T-helper 2 cell (primary cell): ENCODE measurements at places on chromosomes 4 and X.

DNA sequence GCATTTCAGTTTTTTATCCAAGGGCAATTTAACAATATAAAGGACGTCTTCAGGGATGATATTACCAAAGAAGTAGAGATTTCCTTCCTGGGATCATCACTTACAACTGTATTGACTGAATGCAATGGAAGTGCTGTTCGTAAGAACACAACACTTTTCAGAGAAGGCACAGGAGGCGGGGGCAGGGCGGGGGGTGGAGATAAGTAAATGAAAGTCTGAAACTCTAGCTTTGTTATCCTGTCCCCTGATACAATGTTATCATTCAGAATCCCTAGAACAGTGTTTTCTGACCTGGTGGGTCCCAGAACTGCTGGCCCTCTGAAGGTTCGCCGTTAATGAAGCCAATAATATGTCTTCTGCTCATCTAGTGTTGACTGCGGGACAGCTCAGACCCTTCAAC is 124.6 kb downstream of the NSUN7 start:
- DNase-seq = no peak

DNA sequence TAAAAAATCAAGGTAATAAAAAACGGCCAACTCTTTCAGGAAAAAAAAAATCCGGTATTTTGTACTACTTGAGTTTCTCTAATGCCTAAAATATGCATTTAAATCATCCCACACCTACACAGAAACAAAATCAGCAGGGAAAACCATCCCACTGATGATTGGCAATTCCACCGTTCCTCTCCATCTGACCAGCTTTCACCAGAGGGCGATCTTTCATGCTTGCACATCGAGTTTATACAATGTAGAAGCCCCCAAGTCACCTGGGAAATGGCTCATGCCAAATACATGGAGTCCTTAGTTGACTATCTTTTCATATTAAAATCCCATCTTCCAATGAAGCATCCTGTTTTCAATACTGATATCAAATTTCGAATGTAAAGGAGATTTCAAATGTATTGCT is 69.2 kb downstream of the PTCHD1 start:
- DNase-seq = no peak

DNA sequence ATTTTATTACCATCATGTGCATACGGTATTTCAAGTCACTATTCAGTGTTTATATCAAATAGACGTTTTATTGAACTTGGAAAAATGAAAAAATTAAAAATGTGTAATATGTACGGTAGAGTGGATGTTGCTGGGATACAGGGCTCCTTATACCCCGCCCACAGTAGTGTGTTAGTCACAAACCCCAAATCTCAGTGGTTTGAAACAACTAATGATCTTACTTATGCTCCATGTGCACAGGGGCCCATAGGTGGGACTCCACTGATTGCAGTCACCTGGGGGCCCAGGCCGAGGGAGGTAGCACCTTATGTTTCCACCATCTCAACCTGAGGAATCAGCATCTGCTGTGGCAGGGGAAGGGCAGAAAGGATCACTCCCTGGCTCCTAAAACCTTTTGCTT is 18.1 kb downstream of the LSM6 start:
- DNase-seq = no peak

- DNase-seq = no peak
Observed at GRCh38 chr4:7395645-7396044, 39.1 kb downstream of the PSAPL1 start.

GRCh38 chr4:186250760-186251159 is 15.2 kb upstream of the F11 start:
- DNase-seq = no peak

GRCh38 chr4:67939195-67939594 is 24.1 kb downstream of the TMPRSS11A start:
- no peak for DNase-seq

GRCh38 chr4:2417765-2418649 is at the start of gene ZFYVE28:
TSS of gene ZFYVE28 (minus strand) at chr4:2418645. CDS start at chr4:2418323, 322 bp downstream.
- no peak for DNase-seq

- no peak for DNase-seq
Observed at GRCh38 chr4:149749784-149750183, 65.9 kb downstream of the IQCM start.

GRCh38 chr4:6123976-6124375 is 76.4 kb downstream of the JAKMIP1 start:
- no peak for DNase-seq

DNA sequence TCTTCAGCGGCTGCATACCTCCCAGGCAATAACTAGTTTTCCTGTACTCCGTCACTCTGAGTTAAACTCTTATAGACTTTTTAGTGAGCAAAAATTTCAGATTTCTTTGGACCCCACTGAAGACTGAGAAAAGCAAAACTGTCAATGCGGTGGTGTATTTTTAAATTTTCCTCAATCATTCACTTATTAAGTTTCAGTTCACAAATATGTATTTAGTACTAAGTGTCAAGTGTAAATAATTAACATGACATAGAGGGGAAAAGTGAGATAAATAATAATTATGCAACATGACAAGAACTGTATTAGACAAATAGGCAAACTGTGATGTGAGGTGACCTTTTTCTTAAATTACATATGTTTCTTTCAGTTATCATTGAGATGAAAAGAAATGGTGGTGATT is 124.4 kb downstream of the NAF1 start:
- no peak for DNase-seq

DNA sequence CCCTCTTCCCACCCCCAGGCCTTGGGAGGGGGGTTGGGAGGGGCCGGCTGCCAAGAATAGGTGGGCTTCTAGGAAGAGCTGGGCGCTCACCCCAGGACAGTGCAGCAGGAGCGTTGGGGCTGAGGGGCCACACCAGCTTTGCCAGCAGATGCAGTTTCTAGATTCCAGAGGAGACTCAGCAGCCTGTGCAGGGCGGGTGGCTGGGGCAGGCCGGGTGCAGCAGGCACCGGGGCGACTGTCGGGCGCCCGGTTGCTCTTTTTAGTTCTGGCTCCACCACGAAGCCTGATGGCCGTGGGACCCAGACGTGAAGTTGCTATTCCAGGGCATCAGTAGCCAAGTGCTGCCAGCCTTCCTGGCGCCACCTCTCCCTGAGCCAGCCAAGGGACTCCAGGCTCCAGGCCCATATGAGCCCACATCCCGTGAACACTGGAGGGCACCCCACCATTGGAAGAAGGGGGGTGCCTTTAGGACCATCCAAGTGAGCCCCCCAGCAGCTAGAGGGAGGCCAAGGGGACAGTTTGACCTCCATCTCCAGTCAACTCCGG is 5.8 kb downstream of the SSR4 start:
- no peak for DNase-seq

- DNase-seq = no peak
Observed at GRCh38 chr4:78666830-78667258, 109.3 kb upstream of the BMP2K start.

DNA sequence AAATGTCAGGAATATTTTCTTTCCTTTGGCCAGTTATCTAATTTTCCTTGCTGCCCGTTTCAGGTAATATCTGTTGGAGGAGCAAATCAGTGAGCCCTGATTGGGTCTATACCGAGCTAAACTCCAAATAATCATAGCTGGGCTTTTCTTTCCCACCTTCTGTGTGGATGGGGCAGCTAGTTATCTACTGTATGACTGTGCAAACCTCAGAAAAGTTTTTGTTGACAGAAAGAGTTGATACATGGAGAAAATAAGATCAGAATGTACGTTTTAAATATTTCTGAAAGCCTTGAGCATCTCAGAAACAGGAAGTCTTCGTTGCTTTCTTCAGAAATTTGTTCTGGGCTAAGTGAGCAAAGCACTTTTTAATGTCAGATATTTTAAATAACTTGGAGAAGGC is 6.2 kb upstream of the CXCL5 start:
- DNase-seq = no peak

DNA sequence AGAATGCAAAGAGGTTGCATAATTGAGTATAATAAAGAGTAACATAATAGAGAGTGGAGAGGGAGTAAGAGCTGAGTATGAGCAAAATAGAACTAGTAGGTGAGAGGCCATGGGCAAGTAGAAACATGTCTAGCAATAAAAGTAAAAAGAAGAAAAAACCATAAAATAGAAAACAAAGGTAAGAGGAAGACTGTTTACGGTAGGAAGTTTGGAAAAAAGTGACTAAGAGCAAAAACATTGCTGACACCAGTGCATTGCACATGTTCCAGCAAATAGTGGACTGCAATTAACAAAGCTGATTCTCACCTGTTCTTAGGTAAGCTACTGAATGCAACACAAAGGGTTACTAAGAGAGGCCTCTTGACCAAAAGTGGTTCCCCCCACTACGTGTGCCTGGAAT is 202.9 kb downstream of the TEX13A start:
- no peak for DNase-seq

DNA sequence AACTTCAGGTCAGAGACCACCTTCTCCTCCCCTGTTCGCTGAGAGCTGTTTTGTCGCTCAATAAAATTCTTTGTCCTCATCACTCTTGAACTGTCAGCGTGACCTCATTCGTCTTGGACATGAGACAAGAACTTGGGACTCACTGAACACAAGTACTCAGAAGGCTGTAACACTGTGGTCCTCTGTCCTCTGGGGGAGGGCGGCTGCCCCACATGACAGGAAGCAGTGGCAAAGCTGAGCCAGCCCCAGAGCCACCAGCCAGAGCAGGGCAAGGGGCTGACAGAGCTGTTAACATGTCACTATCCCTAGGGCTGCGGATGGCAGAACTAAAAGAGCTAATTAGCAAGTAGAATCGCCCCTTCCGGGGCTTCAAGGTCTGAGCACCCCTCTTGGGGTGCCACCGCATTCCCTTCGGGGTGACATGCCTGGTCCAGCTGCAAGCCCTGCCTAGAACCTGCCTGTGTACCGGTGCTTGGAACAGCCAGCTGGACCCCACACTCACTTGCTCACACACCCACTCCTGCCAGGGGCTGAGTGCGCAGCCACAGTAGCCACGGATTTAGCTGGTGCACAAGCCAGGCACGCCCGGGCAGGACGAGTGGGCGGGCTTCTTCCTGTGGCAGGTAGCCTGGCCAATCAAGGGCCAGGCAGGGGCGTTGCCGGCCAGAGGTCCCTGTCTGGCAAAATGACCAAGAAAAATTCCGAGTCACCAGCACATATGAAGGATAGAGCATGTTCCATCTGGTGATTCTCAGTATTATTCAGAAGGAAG is 648.6 kb upstream of the AGA start:
- no peak for DNase-seq

DNA sequence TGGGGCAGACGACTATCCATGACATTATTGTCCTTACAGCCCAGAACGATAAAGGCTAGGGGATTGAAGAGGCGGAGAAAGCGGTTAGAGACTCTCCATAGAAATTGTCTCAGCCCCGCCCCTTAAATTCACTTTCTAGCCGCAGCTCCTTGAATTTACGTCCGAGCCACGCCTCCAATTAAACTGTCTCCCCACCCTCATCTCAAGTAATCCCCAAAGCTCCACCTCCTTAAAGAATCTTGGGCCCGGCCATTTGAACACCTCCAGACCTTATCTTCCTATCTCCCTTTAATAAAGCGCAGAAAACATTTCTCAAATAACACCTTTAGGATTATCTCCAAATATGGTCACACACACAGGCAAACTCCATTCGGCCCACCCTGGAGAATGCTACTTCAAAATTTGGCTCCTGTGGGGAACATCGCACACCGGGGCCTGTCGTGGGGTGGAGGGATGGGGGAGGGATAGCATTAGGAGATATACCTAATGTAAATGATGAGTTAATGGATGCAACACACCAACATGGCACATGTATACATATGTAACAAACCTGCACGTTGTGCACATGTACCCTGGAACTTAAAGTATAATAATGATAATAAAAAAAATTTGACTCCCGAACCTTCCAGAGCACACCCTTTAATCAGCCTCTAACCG is 7.2 kb upstream of the MAGIX start:
- no peak for DNase-seq

GRCh38 chr4:135508006-135508714 is 1306.6 kb upstream of the PABPC4L start:
- DNase-seq = no peak

DNA sequence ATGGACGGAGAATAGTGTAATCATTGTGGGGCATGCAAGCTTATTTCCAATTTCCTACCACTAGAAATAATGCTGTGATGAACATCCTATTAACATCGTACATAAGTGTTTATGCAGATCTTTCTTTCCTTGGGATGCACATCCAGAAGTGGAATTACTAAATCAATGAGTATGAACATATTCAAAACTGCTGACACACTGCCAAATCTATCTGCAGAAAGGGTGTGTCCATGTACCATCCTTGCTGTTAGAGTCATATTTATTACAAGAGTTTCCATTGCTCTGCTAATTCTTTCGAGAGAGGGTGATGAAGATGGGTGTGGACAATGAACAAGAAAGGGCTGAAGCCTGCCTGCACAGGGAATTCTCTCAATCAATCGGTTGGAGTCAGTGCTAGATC is 82.6 kb downstream of the GPC4 start:
- DNase-seq = no peak

- no peak for DNase-seq
Observed at GRCh38 chr4:11710453-11711093, 281.9 kb upstream of the HS3ST1 start.

DNA sequence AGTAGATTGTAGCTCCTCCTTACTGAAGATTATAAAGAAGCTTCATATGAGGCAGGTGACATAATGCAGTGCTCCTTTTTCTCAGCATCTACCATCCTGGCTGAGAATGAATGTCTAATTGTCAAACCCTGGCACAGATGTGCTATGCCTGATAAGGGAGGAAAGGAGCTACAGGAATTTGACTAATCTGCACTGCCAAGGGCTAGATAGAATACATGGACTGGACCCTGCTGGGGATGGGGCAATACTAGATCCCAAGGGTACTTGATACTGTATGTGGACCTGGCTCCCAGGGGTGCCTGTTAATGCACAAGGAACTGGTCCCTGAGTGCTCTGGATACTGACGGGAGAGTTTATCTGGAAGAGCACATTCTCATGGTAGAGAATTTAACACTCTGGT is 362.2 kb upstream of the EMCN start:
- no peak for DNase-seq

- no peak for DNase-seq
Observed at GRCh38 chrX:153685156-153685536, 2.6 kb upstream of the SLC6A8 start.

DNA sequence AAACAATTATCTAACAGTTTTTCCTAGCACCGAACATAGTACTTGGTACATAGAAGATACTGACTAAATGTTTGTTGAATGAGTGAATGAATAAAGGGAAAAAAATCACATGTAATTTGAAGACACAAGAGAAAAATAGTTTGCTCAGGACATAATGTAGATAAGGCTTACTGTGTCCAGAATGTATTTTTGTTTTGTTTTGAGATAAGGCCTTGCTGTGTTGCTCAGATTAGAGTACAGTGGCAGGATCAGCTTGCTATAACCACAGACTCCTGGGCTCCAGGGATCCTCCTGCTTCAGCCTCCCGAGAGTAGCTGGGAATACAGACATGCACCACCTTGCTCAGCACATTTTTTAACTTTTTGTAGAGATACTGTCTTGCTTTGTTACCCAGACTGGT is 6.5 kb downstream of the FAM199X start:
- no peak for DNase-seq

DNA sequence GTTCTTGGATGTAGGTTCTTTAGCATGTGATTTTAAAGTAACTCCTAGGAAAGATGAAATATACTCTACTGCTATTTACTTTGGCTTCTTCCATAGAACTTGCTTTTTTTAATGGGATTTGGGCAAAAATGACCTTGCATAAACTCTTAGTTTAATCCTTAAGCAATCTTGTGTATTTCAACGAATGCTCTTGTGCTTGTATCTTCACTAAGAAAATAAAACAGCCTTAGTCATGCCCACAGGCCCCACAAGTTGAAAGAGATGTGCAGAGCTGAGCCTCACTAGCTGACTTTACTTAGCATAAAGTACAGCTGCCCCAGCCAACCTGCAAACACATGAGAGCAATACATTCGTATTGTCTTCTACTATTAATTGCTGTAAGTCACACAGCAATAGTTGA is 1609.2 kb downstream of the STIM2 start:
- DNase-seq = no peak
